Suprapubic skin (tissue), 4 donors: ENCODE measurements at places on chromosomes 5 and 9. TPM values are rescaled to one million over a fixed set of nuclear protein-coding genes. Genes with fewer than 3 reads are reported as not detected.

The TCF7 gene
- 7.2 TPM for total RNA-seq

The DMRTA1 gene
- total RNA-seq, result 0.08 TPM

The HTR1A gene
- not detected for total RNA-seq

The FAM163B gene
- not detected for total RNA-seq

The SCGB3A2 gene
- not detected for total RNA-seq

The SLC4A9 gene
- not detected for total RNA-seq

The OR1Q1 gene
- total RNA-seq, result not detected

The JAK2 gene
- 64.0 TPM for total RNA-seq

The ARID3C gene
- 0.42 TPM for total RNA-seq

The CCDC192 gene
- total RNA-seq, result 0.70 TPM

The GPR21 gene
- total RNA-seq, result not detected

The SLC46A2 gene
- total RNA-seq, result 65.2 TPM

The LTC4S gene
- 4.2 TPM for total RNA-seq

The PPIC gene
- total RNA-seq, result 8.9 TPM

The CYLC2 gene
- not detected for total RNA-seq

The PTGS1 gene
- total RNA-seq, result 64.3 TPM

The C5orf52 gene
- total RNA-seq, result not detected

The PDCD1LG2 gene
- total RNA-seq, result 1.0 TPM

The KCNV2 gene
- not detected for total RNA-seq

The LCN12 gene
- not detected for total RNA-seq
